ENCODE measurements at places on chromosomes 5 and 9.

DNA sequence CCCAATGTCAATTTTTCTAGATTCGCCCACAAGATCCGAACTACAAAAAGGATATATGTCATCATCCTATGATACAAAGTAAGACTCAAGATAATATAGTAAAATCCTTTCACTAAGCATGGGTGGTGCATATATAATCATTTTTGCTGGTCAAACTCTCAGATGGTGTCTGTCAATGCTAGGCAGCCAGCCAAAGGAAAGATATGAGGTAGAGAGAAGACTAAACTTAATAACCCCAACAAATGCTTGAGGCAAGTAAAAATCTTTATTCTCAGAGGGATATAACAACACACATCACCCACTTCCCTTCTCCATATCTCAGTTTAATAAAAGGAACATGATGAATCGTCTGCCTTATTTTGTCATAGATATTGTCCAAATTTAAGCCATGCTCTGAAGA, 841.2 kb upstream of the DMAC1 start:
- no peak for DNase-seq

- DNase-seq, result no peak
Measured at GRCh38 chr5:17995997-17996396, 361.7 kb downstream of the TAF11L14 start.

DNA sequence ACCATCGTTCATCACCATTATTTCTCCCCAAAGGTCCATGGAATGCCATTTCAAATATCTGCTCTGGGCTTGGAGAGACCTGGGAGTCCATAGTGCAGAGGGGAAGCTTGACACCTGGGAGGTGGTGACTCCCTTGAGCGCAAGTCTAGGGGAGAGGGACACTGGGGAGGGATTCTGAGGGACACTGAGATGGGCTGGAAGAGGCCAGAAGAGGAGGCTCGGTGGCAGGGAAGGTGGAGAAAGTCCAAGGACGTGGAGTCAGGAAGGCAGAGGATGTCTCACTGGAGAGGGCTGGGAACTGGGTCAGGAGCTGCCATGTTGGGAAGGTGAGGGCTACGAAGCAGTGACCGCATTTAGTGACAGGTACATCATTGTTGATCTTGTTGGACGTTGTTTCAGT, 160.3 kb upstream of the MVB12B start:
- DNase-seq, result no peak

DNA sequence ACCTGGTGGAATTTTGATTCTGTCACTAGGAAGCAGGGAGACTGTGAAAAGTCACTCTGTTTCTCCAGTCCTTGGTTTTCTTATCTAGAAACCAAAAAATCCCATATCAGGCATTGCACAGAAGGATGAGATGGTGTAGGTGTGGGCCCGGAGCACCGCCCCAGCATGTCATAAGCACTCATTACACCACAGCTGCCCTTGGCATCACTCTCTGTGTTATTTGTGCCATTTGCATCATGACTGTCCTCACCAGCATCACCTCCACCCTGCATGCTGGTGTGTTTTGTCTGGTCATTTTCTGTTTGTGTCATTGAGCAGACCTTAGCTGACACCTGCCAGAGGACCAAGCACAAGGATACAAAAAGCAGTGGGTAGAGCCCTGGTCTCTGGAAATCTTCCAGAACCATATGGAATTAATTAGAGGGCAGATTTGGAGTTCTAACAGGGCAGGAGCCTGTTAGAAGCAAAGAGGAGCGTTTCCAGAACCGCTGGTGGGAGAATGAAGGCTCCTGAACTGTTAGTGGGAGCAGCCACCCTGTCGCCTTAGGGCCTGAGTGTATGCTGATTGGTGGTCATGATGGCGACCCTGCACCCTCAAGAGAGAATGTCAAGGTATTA, 99.3 kb downstream of the AMBP start:
- no peak for DNase-seq

GRCh38 chr5:120236360-120236759, 227.7 kb upstream of the PRR16 start:
- DNase-seq, result no peak

- peak; percentile 69 for DNase-seq
Measured at GRCh38 chr9:1869843-1870242, 145.3 kb upstream of the SMARCA2 start.

All from NB4 (cell line).